Upper lobe of right lung (tissue), 1 donor: ENCODE measurements at places on chromosomes 1 and 21.

GRCh38 chr1:201603613-201604232 is 64.8 kb downstream of the NAV1 start:
- no peaks in the 10 kb centered on the region for H3K27me3 ChIP-seq
- H3K4me3 ChIP-seq = no peak overlapping the region
- no peak for DNase-seq
- H3K27ac ChIP-seq = no peak overlapping the region
- H3K4me1 ChIP-seq = no peaks in the 10 kb centered on the region

DNA sequence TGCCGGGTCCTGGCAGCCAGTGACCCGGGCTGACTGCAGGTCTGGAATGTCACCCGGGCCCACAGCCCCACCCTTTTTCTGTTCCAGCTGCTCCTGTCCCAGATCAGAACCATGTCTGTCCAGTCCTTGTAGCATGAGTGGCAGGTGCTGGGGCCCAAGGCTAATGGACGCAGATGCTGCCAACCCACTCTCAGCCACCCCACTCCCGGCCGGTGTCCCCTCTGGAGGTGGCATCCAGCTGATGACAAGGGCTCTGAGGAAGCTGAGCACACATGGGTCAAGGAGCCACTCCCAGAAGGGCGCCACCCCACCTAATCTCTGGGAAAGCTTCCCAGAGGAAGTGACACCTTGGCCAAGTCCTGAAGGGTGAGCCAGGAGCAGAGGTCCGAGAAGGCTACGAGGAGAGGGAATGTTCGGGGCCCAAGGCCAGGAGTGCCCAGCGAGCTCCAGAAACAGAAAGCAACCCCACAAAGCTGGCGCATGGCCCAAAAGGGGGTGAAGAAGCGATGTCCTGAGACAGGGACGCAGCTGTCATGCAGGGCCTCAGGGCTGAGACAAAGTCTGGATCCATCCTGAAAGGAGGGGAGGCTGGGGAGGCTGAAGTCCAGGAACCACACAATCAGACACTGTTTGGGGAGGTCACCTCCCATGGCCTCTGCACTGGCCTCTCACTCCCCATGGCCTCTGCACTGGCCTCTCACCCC is 39.5 kb downstream of the ACOT7 start:
- H3K4me1 ChIP-seq = peaks cover 28% of the 10 kb centered on the region
- no peaks in the 10 kb centered on the region for H3K36me3 ChIP-seq
- H3K27me3 ChIP-seq = no peaks in the 10 kb centered on the region
- peak; percentile 79 for DNase-seq
- peak overlapping the region; percentile 51 for H3K27ac ChIP-seq

DNA sequence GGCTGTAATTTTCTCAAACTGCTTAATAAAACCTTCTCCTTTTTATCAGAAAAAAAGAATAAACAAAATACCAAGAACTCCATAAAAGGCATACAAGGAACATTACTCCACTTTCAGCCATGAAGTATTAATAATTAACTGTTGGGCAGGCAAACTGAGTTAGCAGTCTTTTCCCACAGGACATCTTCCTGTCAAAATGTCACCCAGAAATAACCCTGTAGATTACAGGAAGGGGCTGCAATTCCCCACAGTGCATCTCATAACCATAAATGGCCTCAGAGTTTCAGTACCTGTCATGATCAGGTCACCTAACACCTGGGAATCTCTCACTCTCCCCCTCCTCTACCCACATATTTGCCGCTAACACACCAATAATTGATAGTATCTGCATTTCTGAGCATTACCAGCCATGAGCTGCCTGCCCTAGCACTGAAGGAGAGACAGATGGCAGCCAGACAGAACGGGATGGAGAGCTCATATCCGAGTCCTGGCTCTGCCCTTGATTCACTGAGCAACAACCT is 475.0 kb downstream of the SMYD3 start:
- no peak overlapping the region for H3K4me3 ChIP-seq
- no peaks in the 10 kb centered on the region for H3K27me3 ChIP-seq
- H3K4me1 ChIP-seq = peaks cover 7% of the 10 kb centered on the region
- no peak for DNase-seq
- no peaks in the 10 kb centered on the region for H3K36me3 ChIP-seq
- H3K27ac ChIP-seq = no peak overlapping the region

DNA sequence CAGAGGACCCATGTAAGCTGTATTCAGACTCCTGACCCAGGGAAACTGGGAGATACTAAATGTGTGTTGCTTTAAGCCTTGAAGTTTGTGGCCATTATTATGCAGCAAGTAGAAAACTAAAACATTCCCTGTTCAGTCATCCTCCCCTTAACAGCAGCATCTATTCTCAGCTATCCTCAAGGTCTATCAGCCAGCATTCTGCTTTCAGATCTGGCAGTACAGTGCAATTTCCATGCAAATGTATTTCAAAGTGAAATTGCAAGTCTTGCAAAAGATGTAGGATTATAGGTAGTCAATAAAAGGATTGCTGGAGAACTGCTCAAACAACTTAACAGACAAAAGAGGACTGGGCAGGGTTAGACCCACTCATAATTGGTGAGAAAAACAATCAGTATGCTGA is 111.3 kb downstream of the NOS1AP start:
- H3K27ac ChIP-seq = no peak overlapping the region
- H3K36me3 ChIP-seq = no peaks in the 10 kb centered on the region
- no peaks in the 10 kb centered on the region for H3K4me1 ChIP-seq
- no peak overlapping the region for H3K4me3 ChIP-seq
- H3K27me3 ChIP-seq = no peaks in the 10 kb centered on the region
- no peak for DNase-seq
